ENCODE measurements at places on chromosomes 12 and 14.

GRCh38 chr14:32602699-32603098 is 273.6 kb downstream of the AKAP6 start:
- DNase-seq: no peak

DNA sequence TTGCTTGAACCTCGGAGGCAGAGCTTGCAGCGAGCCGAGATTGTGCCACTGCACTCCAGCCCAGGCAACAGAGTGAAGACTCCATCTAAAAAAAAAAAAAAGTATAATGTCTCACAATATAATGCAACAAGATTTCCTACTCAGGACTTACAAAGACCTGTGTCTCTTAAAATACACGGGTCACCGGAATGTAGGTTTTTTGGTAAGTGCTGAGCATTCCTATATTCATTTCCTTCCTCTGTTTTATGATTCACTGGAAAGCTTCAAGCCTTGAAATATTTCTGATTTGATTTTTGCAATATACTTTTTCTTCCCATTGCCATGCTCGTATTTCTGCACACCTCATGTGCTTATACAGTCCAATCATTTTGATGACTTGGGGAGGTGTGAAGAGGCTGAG is 245.8 kb downstream of the FBXL14 start:
- no peak for DNase-seq

- DNase-seq: no peak
These were observed 46.5 kb downstream of the EML1 start for GRCh38 chr14:99839696-99840095.

- no peak for DNase-seq
These were observed 160.1 kb downstream of the NUAK1 start for GRCh38 chr12:105978686-105979085.

- DNase-seq: no peak
These were observed 215.9 kb upstream of the BMP4 start for GRCh38 chr14:54172562-54172961.

- DNase-seq: no peak
These were observed 303.8 kb downstream of the BTG1 start for GRCh38 chr12:91841822-91842221.

DNA sequence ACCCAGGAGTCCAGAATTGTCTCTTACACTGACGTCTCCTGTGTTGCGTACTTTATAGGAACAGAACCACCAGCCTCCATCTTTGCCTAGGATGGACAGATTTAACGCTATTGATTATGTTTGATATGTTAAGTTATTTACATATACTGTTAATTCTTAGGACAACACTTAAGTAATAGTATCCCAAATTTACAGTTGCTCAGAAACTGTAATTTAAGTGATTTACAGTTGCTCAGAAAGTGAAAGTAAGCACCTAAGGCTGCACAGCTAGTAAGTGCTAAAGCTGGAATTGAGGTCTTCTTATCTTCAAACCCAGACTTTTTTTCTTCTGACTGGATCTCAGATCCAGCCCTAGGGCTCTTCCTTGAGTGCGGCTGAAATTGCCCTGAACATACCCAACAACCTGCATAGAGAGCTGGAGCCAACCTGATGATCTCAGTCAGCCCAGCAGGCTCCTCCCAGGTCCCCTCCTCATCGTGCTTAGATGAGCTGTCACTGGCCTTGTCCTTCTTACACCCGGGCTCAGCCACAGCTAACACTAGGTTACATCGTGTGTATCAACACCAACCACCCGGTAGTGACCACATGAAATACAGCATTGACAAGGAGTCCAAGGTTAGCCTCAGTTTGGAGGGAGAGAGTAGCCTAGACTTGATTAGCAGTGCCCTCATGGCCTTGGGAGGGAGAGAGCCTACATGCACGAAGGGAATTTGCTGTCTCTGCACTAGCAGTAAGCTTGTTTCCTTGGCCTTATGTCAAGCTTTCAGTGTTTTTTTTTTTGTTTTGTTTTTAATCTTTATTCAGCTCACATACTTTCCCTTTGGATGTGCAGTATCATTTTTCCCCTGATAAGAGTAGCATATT is 111.1 kb upstream of the ARHGAP5 start:
- DNase-seq: no peak

GRCh38 chr12:132451836-132452195 is 38.1 kb upstream of the FBRSL1 start:
- DNase-seq: no peak

DNA sequence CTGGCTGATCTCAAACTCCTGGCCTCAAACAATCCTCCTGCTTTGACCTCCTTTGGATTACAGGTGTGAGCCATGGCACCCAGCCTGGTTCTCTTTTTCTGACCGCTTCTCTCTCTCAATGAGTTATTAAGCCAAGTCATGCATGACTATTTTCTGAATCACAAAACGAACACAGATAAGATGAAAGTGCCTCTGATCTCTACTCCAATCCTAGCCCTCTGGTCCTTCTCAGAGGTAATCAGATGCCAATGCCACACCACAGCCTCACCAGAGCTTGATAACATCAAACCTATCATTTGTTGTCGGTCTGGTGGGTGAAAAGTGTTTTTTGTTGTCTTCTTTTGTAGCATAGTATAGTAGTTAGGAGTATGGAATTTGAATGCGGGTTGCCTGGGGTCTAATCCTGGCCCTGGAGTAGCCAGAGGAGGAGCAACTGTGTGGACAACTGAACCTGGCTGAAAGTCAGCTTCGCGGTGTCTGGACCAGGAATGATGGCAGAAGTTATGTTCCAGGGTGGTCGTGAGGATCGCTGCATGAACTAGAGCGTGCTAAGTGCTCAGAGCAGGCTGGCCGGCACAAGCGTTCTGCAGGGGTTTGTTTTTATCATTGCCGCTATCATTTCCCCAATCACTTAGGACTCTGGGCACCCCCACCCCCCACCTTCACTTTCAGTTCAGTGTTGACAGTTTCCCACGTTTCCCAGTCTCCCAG is 77.9 kb downstream of the SPRING1 start:
- no peak for DNase-seq

GRCh38 chr14:56189307-56189706 is 71.1 kb downstream of the PELI2 start:
- no peak for DNase-seq

GRCh38 chr14:100838493-100839314 is 12.8 kb downstream of the MEG3 start:
- DNase-seq: no peak

DNA sequence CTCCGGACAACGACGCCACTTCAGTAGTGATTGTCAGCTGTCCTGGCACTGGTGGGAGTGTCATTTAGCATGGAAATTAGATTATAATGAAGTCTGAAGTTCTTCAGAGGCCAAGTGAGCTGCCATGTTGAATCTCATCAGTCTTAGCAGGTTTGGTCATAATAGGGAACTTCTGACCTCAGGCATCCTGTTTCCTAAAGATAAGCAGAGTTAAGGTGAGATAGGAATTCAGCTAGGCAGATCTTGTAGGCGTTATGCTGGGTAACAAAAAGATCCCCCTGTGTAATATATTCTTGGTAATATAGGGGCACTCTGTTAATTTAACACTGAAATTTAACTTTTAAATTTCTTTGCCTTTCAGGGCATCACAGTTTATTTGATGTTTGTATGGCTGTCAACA is 137.5 kb downstream of the CCDC91 start:
- no peak for DNase-seq

- DNase-seq: no peak
These were observed 125.3 kb downstream of the WIF1 start for GRCh38 chr12:64995816-64996215.

DNA sequence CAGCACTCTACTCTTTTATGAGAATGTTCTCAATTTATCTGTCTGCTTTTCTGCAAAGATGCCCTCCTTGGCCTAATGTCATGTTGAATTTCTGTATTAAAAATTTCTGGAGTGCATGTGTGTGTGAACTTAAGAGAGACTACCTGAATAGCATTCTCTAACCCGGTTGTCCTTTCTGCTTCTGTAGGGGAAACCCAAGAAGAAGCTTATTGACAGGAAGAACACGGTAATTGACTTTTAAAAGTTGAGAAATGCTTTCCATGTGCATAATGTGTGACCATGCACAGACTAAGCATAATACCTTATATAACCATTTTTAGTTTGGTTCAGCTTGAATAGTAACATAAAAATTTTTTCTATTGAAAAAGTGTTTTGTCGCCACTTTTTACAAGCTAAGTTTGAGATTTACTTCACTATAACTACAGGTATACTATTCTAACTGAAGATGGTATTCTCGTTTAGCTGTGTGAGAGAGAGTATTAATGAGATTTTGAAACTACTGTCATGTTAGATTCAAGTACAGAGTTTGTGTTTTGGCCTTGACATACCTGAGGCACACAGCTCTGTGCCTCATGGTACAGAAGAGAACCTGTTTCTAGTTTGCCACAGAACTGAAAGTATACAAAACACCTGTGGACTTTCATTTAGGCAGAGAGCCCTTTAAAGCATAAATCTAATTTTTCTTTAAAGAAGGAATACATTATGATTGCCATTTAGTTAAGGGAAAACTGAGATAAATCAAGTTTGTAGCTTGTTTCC is 96.8 kb downstream of the TTLL5 start:
- no peak for DNase-seq

GRCh38 chr14:54682578-54682977 is 115.7 kb downstream of the SAMD4A start:
- no peak for DNase-seq

- DNase-seq: no peak
These were observed 912.0 kb downstream of the GALC start for GRCh38 chr14:87081004-87081403.

DNA sequence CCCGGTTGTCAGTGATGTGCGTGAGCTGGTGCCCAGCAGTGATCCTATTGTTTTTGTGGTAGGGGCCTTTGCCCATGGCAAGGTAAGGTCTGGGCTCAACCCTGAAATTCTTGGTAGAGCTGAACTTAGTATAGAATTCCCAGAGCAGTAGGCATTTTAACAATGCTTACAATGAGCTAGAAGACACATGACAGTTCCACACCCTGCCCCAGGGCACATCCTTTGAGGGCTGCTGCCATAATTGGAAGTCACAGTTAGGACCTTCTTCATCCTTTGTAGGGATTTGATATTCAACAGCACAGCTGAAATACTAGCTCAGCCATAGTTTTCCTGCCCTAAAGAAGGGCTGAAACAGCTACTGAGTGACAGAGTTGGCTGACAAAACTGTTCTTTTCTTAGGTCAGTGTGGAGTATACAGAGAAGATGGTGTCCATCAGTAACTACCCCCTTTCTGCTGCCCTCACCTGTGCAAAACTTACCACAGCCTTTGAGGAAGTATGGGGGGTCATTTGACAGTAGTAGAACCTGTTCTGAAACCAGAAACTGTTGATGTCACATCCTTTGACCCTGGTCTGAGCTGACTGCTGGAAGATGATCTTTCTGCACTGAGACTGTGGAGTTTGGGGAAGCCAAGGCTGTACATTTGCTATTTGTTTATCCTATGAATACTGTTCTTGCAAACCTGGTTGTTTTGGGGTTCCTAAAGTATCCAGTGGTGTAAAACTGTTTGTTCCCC is 4.8 kb downstream of the EMG1 start:
- DNase-seq: no peak

DNA sequence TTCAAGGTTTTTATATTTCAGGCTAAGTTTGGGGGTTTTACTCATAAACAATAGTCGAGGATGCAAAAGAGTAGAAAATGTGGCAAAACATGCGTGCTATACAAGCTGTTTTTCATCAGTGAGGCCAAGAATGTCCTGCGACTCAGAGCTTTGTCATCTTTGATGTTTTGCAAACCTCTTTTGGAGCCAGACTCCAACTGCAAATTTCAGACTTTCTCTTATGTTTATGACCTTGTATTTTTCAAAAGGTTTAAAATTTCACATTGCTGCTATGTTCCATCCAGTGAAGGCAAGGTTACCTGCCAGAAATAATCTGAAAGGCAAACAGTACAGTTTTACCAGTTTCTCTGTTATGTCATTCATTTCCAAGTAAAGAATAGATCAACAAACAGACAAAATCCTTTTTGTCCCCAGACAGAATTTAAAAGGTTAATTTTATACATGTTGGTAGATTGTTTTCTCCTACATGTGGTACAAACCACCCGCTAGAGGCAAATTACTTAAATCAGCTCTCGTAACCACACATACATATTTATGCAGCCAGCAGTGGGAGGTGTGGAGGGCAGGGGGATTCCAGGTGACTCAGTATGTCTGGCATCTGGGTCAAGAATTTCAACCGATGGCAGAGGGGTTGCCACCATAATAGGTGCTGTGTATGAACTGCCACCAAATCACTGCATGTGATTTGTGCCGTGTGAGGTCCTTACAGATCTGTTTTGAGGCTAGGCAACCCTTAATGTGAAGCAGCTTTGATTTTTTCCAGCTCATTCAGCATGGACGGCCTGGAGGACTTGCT is 119.8 kb upstream of the CPM start:
- no peak for DNase-seq

GRCh38 chr14:55938249-55938791 is 179.9 kb upstream of the PELI2 start:
- DNase-seq: no peak

DNA sequence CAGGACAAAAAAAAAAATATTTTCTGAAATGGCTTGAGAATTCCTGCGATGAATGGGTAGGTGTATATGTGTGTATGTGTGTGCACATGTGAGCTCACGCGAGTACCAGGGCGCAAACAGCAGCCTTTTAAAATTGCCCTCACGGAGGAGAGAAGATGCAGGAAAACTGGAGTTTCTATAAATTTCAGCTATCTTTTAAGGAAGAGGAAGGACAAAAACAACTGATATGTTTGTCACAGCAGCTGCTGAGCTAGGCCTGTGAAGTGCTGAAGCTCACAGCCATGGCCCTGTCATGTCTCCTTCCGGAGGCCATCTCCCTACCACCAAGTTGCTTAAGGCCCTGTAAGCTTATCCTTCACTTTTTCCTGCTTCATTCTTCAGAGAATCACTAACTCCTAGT is 40.8 kb downstream of the DUSP16 start:
- DNase-seq: no peak

DNA sequence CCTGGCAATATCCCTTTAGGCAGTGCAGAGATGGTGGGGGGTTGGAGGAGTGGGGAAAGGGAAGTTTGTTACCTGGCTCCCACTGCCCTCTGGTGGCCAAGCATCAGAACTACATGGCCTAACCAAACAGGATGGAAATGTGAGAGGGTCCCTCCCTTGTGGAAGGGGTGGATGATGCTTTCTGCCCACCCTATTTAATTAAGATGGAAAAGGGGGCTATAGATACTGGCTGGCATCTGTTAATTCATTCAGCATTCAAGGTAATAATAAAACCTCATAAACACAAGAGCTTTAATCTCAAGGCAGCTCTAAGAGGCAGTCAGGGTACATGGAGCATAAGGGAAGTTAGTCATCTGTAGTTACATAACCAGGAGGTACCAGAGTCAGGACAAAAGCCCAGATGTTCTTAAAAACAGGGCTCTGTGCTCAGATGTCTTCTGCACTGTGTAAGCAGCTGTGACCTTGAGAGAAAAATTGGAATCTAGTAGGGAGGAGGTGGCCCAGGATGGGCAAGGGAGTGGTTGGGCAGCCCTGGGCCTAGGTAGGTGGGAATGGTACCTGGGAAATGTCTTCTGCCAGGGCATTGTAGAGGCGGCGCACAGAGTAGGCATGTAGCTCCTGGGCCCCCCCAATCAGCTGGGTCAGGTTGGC is 4.6 kb downstream of the AP1G2 start:
- no peak for DNase-seq

GRCh38 chr14:93725993-93726392 is 62.3 kb downstream of the PRIMA1 start:
- no peak for DNase-seq

All from hematopoietic multipotent progenitor cell (in vitro differentiated cells).